ENCODE measurements at places on chromosomes 5 and 9. TPM values are rescaled to one million over a fixed set of nuclear protein-coding genes. Genes with fewer than 3 reads are reported as not detected.

Gene FAM219A
- total RNA-seq, result 13.4 TPM

Gene FAM81B
- total RNA-seq, result not detected

Gene IL5
- total RNA-seq, result not detected

Gene CD180
- total RNA-seq, result not detected

Gene BRINP1
- total RNA-seq, result not detected

Gene VLDLR
- total RNA-seq, result 0.17 TPM

- no peaks in the 10 kb centered on the region for H3K27me3 ChIP-seq
- no peaks in the 10 kb centered on the region for H3K36me3 ChIP-seq
- no peaks in the 10 kb centered on the region for H3K4me1 ChIP-seq
- no peak for DNase-seq
Observed at GRCh38 chr5:17079562-17079961, 137.9 kb upstream of the BASP1 start.

- H3K4me3 ChIP-seq, result no peak overlapping the region
- no peaks in the 10 kb centered on the region for H3K36me3 ChIP-seq
- no peak overlapping the region for H3K27ac ChIP-seq
- DNase-seq, result no peak
- no peaks in the 10 kb centered on the region for H3K27me3 ChIP-seq
Observed at GRCh38 chr5:131515348-131515747, 119.7 kb downstream of the RAPGEF6 start.

GRCh38 chr5:23204111-23204510 is 303.3 kb upstream of the PRDM9 start:
- no peak for DNase-seq
- no peaks in the 10 kb centered on the region for H3K27me3 ChIP-seq
- H3K36me3 ChIP-seq, result no peaks in the 10 kb centered on the region
- H3K4me3 ChIP-seq, result no peak overlapping the region
- H3K27ac ChIP-seq, result no peak overlapping the region

- H3K27ac ChIP-seq, result no peak overlapping the region
- no peak overlapping the region for H3K4me3 ChIP-seq
- DNase-seq, result no peak
- no peaks in the 10 kb centered on the region for H3K27me3 ChIP-seq
- no peaks in the 10 kb centered on the region for H3K36me3 ChIP-seq
- H3K4me1 ChIP-seq, result no peaks in the 10 kb centered on the region
Observed at GRCh38 chr9:110027671-110028081, 180.3 kb downstream of the C9orf152 start.

DNA sequence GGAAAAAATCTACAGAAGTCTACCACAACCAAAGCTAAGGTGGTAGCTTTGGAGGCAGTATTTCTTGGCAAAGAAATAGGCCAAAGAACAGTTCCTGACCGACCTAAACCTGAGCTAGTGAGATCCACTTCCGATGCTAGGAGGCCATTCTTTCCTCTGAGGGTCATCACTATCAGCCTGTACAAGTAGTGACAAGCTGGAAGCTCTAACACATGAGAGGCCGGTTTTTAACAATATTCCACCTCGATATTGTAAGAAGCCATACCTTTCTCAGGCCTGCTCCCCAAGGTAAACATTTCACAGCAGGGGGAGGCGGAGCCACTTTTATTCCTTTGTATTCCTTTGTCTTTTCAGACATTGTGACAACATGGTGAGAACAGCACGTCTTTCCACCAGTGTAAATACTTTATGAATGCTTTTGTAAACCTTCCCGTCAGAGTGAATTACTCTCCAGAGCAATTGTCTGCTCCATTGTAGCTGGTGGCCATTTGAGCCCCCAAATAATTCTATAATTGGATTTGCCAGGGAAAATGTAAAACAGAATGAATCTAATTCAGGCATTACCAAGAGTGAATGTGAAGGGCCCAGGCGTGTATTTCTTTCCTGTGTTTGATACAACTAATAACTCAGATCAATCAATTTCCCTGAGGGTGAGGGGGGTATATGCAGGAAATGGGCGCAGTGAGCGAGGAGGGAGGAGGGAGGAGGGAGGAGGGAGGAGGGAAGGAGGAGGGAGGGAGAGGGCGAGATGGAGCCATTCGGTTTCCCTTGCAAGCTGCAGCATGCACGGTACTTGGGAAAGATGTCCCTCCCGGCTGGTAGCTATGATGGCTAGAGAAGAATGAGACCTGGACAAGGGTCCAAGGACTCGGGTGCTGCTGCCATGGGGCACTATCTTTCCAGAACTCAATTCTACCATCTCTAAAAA is 166.6 kb downstream of the CDK5RAP2 start:
- no peaks in the 10 kb centered on the region for H3K27me3 ChIP-seq
- peaks cover 13% of the 10 kb centered on the region for H3K36me3 ChIP-seq
- no peaks in the 10 kb centered on the region for H3K4me1 ChIP-seq
- no peak for DNase-seq
- H3K27ac ChIP-seq, result no peak overlapping the region

DNA sequence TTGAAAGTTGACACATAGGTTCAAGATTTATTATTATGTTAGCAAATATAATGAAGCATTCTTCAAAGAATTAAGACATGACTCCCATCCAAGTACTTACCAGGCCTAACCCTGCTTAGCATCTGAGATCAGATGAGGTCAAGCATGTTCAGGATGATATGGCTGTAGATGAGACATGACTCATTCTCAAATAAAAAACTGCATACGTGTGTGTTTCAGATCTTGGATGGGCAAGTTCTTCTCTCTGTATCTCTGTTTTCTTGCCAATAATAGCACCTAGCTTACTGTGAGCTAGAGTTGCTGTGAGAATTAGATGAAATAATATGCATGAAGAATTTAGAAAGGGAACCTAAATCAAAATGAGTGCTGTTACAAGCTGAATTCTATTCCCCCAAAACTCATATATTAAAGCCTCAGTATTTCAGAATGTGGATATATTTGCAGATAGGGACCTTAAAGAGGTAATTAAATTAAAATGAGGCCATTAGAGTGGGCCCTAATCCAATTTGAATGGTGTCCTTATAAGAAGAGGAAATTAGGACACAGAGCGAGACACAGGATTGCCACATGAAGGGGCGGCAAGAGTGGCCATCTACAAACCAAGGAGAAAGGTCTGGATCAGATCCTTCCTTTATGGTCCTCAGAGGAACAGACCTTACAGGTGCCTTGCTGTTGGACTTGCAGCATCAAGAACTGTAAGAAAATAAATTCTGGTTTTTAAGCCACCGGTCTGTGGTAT is 146.2 kb downstream of the MARCHF11 start:
- H3K4me3 ChIP-seq, result no peak overlapping the region
- H3K27me3 ChIP-seq, result no peaks in the 10 kb centered on the region
- no peaks in the 10 kb centered on the region for H3K4me1 ChIP-seq
- DNase-seq, result no peak
- H3K27ac ChIP-seq, result no peak overlapping the region

GRCh38 chr5:133326361-133326760 is 274.5 kb downstream of the HSPA4 start:
- no peaks in the 10 kb centered on the region for H3K36me3 ChIP-seq
- no peaks in the 10 kb centered on the region for H3K27me3 ChIP-seq

DNA sequence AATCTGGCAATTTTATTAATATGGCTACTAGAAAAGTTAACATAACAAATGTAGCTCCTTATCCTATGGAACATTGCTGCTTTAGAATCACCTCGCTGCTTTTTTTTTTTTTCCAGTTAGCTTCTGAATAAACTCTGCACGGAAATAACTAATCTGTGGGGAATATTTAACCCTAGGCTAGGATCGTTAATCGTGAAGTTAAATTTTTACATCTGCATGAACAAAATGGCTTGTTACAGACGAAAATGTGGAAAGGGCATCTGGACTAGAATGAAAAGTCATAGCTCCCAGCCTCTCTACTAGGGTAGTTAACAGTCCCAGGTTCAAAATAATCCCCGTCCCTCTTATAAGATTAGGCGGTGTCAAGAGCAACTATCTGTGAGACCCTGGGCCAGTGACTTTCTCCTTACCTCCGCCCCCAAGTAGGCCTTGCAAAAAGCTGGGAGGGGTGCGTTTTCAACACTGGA is 470 bp upstream of the SLC22A5 start:
- peak overlapping the region; percentile 83 for H3K27ac ChIP-seq
- peak overlapping the region; percentile 75 for H3K4me3 ChIP-seq
- H3K4me1 ChIP-seq, result peaks cover 53% of the 10 kb centered on the region
- H3K27me3 ChIP-seq, result no peaks in the 10 kb centered on the region
- no peak for DNase-seq

GRCh38 chr5:63963080-63963735 is 963 bp upstream of the HTR1A start:
- H3K27ac ChIP-seq, result no peak overlapping the region
- no peaks in the 10 kb centered on the region for H3K4me1 ChIP-seq
- H3K4me3 ChIP-seq, result no peak overlapping the region
- no peaks in the 10 kb centered on the region for H3K27me3 ChIP-seq
- DNase-seq, result peak; percentile 19
- no peaks in the 10 kb centered on the region for H3K36me3 ChIP-seq

GRCh38 chr5:56993241-56993640 is 41.3 kb upstream of the MIER3 start:
- H3K27ac ChIP-seq, result no peak overlapping the region
- H3K36me3 ChIP-seq, result no peaks in the 10 kb centered on the region
- no peak for DNase-seq
- H3K4me1 ChIP-seq, result 0 out of 2 replicates have a peak, but pooled peaks cover 4% of the 10 kb centered on the region
- no peaks in the 10 kb centered on the region for H3K27me3 ChIP-seq

Measured in HCT116 (cell line).